BJ (cell line): ENCODE measurements at places on chromosomes 4 and X.

DNA sequence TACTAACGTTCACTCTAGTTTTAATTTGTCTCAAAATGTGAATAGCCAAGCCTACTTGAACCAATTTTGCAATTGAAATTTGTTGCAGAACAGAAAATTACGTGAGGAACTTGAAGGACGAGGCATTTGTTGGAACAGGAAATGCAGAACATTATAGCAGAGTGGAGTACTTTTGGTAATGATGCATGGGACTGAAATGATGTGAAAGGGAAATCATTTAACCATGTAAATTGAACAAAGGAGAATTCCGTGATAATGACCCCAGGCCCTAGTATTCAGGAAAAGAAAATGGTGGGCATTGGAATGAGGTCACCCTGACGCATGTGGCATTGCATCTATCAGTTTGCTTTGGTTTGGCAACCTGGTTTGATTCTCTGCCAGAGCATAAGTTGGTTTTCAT is 44.9 kb upstream of the BEND4 start:
- no peak for DNase-seq

GRCh38 chr4:150794706-150795105 is 212.8 kb downstream of the MAB21L2 start:
- DNase-seq = no peak

DNA sequence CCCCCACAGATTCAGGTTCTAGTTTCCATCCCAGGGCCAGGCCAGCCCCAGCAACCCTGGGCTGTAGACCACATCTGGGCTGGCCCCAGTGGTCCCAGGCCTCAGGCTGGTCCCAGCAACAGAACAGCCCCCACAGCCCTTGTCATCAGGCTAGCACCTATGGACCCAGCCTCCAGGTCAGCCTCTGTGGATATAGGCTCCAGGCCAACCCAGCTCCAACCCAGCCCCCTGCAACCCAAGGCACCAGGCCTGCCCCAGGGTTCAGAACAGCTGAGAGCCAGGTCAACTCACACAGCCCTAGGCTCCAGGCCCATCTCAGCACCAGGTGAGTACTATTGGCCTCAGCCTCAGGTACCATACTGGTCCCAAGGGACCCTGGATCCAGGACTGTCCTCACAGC is 155.3 kb downstream of the PWWP3B start:
- no peak for DNase-seq

DNA sequence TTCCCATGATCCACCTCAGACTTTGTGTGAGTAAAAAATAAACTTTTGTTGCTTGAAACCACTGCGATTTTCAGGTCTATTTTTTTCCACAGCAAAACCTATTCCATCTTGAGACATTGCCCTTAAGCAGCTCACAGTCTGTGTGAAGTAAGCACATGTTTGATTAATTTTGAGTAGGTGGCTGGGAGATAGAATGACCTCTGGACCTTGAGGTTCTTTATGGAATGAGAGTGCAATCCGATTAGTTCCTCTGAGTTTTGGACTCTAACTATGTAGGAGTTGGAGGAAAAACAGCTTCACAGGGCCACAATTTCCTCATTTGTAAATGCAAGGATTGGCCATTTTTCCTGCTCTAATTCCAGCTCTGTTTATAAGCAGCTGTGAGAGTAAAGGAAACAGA is 234.1 kb upstream of the IGFBP7 start:
- DNase-seq = no peak

- peak; percentile 82 for DNase-seq
These were observed 68.5 kb upstream of the MXD4 start for GRCh38 chr4:2330091-2331042.

DNA sequence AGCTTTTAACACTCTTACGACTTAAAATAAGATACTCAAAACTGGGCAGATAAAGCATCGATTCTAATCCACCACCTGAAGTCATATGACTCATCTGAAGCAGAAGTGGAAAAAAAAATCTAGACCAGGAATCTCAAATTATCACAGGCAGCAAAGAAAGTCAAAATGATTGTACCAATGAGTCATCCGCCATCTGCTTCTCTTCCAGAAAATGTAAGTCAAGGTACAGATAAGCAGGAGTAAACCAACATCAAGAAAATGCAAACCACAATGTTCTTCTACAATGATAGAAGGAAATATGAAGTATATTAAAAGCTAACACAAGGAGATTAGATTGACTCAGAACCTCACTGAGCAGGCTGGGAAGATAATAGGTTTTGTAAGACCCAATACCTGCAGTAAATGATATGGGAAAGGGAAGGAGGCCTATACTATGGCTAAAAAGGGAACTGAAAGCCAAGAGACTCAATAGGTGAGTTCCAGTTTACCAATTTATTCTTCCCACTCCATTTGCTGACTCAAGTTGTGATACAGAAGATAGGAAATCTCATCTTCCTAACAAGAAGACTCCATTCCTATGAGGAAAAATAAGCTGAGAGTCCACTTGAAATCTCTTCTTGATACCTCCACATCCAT is 88.4 kb upstream of the TET2 start:
- DNase-seq = no peak

DNA sequence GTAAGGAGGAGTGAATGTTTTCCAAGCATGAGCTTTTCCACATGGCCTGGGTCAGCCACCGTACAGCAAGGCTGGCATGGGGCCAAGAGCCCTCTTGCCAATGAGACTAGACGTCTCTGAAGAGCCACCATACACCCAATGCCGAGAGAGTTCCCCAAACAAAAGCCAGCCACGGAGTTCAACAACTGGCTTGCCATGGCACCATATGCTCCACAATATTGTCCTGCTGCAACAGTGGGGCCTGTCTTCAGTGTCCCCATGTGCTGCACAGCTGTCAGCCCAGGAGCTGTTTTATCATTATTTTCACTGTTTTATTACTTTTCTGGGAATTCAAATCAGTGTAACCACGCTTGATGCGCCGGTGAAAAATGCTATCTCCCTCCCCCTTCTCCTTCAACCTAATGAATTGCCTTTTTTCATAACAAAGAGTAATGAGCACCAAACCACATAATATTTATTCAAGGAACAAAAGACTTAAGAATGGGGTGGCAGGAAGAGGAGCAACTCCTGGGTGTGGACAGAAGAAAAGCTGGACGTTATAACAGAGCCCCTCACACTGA is 18.4 kb downstream of the MAML3 start:
- DNase-seq = no peak

- DNase-seq = peak; percentile 99
These were observed 99.0 kb downstream of the FIP1L1 start for GRCh38 chr4:53476232-53477037.

DNA sequence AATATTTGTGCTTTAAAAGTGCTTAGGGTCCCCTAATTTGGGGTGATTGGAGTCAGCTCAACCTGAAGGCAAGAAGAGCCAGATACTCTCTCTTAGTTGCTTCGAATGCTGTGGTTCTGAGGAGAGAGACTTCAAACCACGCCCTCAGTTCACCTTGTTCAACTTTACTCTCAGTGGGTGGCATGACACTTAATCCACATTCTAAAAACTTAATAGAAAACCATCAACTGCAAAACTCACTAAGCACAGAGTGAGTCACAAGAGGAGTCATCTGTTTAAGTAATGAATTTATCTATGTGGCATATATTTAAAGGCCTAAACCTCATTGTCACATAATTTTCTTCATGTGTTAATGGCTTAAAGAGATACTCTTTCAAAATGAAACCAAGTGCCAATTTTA is 99.5 kb upstream of the SLC4A4 start:
- peak; percentile 15 for DNase-seq

DNA sequence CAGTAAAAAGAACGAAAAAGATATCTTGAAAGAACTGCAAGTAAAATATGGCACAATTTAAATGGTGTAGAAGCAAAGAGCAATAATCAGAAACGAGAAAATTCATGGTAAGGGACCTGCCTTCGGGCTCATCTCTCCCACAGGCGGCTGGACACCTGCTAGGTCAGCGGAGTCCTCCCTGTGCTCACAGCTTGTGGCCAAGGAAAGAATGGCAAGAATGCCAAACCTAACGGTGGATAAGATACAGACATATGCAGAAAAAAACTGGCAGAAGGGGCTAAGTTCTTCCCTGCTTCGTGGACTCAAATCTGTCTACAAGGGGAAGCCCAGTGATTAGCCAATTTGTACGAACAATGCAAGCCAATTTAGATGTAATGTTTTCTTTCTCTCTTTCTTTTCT is 152.1 kb upstream of the VCX start:
- no peak for DNase-seq

DNA sequence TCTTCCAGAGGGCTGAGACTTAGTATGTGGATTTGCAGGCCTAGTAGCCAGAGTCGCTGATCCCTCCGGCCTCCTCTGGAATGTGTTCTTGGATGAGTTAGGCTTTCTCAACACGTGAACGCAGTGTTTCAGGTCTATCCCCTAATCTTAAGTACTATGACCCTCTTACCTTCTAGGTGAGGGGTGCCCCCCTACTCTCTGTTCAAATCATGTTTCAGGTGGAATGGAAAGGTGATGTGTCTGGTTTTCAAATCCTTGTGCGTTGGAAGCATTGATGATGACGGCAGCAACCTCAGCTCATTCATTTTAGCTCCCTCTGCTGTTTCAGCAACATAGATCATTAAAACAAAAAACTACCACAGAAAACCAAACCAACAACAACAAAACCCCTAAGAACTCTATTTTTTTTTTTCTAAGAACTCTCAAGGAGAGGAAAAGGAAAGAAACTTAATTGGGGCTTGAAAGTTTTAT is 56.4 kb downstream of the RWDD4 start:
- DNase-seq = no peak

DNA sequence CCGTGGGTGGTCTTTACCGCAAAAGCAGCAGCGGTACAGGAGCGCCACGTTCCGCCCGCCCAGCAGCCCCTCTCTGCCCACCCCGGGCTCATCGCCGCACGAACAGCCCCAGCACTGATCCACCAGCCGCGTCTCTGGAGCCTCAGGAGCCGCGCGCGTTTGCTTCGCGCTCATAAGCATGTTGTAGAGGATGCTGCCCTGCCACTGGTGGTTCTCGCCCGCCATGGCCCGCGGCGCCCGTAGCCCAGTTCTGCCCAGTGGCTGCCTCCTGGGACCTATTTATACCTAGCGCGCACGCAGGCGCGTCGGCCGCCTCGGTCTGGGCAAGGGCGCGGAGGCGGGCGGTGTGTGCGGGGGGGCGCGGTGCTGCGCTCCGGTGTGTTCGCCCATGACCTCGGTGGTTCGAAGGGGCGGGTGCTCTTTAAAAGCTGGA is at the start of gene NR0B1:
Gene NR0B1 (minus strand): TSS at position 252 of the 433 bp plus-strand sequence. CDS start 27 bp downstream, at position 225.
- DNase-seq = no peak

GRCh38 chr4:25915353-25915705 is 1.3 kb downstream of the SMIM20 start:
- no peak for DNase-seq

DNA sequence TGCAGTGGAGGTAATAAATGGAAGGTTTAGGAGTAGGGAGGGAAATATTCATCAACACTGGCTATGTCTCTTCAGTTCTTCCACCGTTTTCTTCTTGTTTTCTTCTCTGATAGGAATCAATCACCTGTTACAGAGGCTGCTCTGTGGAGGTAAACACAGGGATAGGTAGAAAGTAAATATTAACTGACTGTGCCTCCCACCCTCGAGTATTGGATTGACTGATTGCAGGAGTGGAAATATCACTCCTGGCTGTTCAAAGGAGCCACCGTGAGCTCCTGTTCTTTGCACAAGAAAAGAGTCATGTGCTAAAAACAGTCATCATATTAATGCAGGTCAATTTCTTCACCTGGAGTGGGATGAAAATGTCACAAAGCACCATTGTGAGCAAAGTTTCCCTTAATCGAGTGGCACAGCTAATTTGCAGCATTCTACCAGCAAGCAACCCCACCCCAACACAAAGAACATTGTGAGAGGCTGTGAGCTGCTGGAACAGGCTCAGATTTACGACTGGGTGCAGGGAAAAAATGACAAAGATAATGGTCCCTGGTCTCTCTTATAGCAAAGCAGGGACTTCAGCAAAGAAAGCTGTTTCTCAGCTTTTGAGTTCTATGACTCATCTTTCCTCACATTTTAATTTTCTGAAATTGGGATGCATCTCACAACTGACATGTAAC is 113.7 kb upstream of the TSPAN5 start:
- DNase-seq = no peak

DNA sequence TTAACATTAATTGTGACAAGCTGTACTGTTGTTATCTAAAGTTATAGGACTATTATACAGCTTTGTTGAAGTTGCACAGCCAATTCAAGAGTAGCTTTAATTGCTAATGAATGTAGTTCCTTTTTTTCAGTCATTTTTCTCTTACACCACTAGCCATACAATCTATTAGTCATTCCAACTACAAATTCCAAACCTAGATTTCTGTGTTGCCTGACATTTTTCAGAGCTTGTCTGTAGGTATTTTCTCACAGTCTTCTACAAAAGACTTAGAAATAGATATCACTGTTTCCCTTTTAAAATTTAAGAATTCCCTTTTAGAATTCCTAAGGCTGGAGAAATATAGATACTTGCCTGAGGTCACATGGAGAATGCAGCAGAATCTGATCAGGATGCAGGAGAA is 307.0 kb upstream of the HS3ST1 start:
- DNase-seq = no peak

GRCh38 chr4:76011018-76011670 is 3.8 kb upstream of the CXCL9 start:
- DNase-seq = no peak

GRCh38 chr4:39609454-39609931 is 29.2 kb downstream of the SMIM14 start:
- DNase-seq = no peak

- no peak for DNase-seq
These were observed 8.9 kb downstream of the CCNA2 start for GRCh38 chr4:121814756-121815155.

DNA sequence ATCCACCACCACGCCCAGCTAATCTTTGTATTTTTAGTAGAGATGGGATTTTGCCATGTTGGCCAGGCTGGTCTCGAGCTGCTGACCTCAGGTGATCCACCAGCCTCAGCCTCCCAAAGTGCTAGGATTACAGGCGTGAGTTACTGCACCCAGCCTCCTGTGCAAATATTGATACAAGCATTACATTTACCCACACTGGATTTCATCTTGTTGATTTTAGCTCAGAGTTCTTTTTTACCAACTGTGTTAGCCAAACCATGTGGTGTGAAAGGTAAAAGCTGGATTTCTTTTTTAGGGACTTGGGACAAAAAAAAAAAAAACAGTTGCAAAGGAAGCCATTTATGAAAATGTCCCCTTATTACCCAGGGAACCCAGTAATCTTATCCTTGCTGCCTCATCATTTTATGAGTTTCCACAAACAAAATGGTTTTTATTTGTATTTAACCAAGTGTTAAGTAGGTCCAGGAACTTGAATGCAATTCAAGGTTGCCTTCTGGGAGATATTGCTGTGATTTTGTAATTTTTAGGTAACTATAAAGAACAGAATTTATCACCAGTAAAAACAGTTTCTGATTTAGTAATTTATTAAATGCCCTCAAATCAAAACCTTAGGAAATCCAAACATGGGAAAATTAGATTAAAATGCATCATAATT is 202.5 kb downstream of the PALLD start:
- no peak for DNase-seq

DNA sequence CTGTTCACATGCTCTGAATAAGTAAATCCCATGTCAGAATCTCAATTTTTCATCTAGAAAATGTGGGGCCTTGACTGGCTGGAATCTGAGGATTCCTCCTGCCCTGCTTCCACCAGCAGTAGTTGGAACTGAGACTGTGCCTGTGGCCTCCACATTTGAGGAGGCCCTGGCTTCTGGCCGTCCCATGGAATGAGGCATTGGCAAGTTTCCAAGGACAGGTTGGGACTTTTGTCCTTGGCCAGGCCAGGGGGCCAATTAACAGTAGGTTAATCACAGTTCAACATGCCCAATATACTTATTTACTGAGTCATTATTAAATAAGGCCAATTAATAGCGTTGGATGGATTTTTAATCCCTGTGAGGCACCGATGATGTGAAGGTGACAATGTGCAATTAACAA is 50.2 kb upstream of the GABRE start:
- DNase-seq = no peak
